ENCODE measurements at places on chromosomes 1 and 21.

DNA sequence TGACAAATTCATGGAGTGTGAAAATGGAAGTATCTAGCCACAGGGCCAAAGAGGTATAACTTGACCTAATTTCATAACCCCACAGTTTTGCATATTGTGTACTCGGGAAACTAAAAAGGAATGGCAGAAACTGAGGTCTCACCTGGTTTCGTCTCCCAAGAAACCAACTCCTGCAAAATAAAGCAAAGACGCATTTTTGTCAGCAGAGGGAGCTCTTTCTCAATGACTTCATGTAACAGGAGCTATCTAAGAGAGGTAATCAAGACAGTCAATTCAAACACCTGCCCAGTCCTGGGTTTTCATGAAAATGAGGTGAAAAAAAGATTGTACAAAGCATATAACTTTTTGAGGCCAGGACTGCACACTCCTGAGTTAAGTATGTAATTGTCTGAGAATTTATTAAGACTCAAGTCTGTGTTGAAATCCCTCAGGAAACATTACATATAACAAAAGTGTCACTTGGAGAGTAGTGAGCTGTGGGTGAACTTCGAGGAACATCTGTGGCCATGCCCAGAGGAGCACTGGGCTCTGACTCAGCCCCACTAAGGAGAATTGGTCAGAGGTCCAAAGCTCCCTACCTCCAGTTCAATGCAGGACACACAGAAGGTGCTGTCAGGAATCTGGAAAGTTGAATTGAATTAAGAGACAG, 17.6 kb downstream of the FCRL4 start:
- no peak for DNase-seq

GRCh38 chr1:223742856-223743517, 30.6 kb downstream of the CAPN2 start:
- DNase-seq: no peak

DNA sequence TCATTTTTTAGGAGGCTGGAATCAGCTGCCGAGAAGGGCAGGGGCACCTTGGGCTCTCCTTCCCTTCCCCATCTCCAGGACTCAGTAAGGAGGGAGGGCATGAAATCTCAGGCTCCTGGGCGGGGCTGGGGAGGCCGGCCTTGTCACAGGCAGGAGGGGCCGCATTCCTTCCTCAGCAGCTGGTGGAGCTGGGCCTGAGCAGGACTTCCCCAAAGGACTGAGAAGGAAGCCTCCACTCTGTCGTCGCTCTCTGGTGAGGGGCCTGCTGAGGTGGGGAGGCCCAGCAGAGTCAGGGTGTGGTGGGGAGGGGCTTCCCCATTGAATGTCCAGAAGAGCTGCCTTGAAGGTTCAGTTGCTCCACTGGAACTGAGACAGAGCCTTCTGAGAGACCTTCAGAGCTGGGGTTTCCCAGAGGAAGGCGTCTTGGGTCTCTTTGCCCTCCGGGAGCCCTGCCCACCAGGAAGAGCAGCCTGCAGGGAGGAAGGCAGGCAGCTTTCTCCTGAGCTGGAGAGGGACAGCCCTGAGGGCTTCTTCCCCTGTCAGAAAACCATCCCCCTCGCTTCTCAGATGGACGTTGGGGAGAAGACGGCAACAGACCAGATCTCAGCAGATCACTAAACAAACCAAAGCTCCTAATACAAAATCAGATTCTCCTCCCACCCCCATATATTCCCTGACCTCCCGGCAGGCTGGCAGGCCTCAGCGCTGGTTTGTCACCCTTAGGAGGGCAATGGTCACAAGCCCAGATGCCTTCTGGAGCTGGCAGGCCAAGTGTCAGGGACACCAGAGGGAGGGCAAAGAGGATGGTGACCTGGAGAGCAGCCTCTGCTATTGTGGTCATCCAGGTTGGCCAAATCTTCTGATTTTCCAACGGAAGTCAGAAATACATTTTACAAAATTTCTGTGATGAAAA, 10.7 kb downstream of the KCNA10 start:
- DNase-seq: no peak

- no peak for DNase-seq
Measured at GRCh38 chr1:84267476-84267875, 34.0 kb upstream of the SAMD13 start.

- no peak for DNase-seq
Measured at GRCh38 chr21:34996304-34997101, 52.6 kb downstream of the RUNX1 start.

- no peak for DNase-seq
Measured at GRCh38 chr1:243291292-243291691, 35.5 kb downstream of the SDCCAG8 start.

DNA sequence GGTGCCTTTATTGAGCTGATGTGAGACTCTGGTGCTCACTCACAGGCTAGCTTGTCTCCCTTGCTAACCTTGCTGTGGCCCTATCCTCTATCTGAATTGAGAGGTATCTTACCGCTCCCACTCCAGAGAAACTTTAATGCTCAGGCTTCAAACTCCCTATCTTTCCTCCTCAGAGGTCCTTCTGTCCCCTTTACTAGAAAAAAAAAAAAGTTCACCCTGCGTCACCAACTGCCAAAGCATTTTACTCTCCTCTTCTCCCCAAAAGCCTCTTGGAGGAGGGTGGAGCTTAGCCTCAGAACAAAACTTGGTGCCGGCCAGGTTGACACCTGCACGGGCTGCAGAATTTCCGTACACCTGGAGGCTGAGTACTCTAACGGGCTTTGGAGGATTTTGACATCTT, 55.1 kb downstream of the ATP2B4 start:
- no peak for DNase-seq

DNA sequence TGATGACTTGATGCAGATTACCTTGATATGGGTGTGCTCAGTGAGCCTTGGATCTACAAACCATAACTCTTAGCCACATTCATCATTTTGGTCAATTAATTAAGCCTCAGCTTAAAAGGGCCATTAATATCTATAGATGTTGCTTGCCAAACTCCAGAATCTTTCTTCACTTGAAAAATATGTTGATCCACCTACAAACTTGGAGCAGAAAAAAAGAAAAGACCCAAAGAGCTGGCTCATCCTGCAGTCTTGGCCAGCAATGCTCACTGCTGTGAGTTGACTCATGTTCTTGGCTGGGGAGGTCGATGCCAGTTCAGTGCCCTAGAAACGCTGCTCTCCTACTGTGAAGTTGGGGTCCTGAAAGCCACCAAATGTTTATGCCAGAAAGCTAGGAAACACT, 75.4 kb downstream of the DPT start:
- DNase-seq: no peak

DNA sequence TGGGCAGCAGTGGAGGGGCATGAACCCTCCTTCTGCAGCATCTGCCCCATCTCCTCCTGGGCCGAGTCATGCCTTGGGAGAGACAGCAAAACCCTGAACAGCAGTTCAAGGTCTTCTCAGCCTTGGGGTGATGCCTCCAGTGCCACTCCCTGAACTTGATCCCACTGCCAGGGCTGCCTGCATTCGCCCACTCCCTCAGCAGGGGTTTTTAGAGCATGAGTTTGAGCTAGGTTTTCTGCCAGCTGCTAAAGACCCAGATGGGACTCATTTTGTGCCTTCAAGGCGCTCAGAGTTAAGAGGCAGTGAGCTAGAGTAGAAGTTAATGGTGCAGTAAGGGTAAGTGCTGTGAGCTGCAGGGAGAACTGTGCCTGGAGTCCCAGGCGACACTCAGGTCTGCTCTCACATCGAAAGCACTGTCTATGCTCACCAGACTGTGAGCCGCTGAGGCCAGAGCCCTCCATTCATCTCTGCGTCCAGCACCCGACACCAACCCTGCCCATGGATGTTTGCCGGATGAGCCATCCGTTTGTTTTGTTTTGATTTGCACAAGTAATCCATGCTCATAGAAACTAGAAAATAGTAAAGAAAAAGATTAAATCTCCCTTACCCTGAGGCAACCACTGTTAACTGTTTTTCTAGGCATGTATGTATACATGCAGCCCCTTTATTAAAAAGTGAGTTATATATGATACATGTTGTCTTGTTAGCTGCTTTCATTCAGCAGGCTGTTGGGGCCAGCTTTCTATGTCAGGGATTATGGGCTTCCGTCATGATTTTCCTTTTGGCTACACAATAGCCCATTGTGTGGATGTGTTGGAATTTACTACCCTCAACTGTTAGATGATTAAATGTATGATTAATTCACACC, 67.8 kb downstream of the VPS26C start:
- DNase-seq: no peak

- no peak for DNase-seq
Measured at GRCh38 chr1:27102707-27103468, 52.0 kb downstream of the SLC9A1 start.

DNA sequence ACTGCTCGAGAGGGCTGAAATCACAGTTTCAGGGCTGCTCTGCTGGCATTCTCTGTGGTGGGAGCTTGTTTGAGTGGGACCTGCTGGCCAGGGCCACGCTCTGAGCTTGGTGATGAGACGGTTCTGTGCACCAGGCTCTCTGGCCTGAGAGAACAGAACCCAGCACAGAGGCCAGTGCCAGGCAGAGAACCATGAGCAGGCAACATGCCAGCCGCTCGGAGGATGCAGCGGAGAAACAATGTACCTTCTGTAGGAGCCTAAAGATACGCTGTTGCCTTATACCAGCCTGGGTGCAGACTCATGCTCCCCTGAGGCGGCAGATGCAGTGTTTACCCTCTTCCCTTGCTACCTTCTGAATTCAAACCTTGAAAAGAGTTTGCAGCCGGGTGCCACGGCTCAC, 10.0 kb downstream of the C2CD2 start:
- DNase-seq: no peak

GRCh38 chr1:182952677-182953444, at the start of gene SHCBP1L:
Gene SHCBP1L (minus strand): TSS chr1:182953166. CDS start chr1:182953133, 33 bp downstream.
- no peak for DNase-seq

DNA sequence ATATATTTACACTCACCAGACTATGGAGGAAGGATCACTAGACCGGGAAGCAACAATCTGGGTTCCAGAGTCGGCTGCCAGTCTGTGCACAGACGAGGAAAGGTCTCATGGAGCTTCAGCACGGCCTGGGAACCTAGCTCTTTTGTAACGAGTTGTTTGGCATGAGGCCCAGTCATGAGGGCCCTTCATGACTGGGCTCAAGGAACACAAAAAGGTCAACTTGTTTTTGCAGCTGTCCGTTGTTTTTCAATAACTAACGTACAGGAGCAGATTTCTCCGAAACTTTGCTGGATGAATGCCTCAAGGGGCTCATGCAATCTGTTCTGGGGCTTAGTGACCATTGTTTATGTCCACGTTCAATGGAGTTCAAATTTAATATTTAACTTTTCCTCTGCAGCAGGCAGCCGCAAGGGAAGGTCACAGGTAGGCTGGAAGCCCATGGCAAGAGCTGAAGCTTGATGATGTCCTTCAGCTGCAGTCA, 5.9 kb upstream of the STUM start:
- DNase-seq: no peak

DNA sequence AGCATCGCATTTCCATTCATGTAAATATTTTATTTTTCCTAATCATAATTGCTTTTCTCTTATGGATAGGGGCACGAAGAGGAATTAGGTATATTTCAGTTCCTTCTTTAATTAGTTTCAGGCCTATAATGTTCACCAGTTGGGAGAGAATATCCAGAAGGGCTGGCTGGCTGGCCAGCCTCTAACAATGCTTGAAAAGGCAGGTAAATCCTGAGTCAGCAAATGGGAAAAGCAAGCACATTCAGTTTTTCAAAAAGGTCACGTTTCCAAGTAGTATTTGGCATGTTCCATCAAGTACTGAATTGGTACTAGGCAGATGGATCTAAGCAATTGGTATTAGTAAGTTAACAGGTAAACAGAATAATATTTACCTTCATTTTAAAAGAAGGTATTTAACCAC, 8.0 kb downstream of the RAB29 start:
- DNase-seq: no peak

GRCh38 chr1:60444680-60445079, 371.1 kb upstream of the C1orf87 start:
- no peak for DNase-seq

- DNase-seq: no peak
Measured at GRCh38 chr21:21200939-21201615, 202.9 kb downstream of the NCAM2 start.

DNA sequence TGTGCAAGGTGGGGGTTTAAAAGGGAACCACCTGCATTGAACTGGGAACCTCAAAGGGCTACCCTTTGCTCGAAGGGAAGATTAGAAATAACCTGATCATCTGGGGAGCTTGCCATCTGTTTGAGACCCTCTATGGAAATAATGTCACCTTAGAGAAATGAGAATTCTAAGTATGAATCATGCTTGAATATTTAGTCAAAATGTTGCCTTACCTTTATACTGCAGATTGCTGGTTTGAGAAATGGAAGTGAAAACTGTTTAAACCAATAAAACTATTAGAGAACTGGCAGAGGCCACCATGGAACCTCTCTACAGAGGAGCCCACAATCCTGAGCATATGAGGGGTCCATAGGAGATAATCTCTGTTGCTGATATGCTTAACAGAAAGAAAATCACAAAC, 131.2 kb upstream of the FAM78B start:
- DNase-seq: no peak

DNA sequence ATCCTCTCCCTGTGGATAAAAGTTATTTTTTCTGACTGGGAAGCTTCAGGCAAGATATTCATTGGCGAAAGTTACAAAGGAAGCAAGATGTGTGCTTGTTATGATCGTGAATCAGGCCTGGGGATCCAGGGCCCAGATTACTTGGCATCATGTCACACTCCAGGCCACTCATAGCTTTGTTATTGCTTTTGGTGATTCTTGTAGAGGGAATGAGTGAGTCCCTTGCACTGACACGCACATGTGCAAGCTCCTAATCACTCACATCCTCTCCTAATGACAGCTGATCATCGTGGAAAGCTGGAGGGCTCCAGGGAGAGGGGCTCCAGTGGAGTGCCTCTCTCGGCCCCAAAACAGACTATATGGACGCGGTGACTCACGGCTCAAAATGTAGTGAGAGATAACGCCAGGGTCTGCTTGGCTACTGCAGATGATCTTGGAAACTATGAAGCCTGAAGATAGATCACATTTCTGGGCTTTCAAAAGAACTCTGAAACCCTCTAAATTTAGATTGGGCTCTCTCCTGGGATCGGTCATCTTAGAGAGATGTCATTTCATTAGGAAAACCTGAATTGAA, 481.1 kb upstream of the USP24 start:
- DNase-seq: no peak

DNA sequence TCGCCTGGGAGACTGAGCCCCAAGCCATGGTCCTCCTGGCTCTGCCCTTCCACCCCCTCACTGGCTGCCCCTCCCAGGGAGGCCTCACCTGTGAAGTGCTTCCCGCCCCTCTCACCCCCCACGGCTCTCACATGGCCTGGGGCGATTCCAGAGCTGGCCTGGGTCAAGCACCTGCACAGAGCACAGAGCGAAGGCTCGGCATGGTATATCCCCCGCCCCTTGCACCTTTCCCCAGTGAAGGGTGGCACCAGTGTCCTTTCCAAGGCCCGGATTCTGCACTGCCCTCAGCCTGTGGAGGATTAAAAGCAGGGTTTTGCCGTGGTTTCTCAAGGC, 1.1 kb upstream of the AJAP1 start:
- DNase-seq: no peak

- no peak for DNase-seq
Measured at GRCh38 chr1:171486048-171486519, 754 bp downstream of the PRRC2C start.

DNA sequence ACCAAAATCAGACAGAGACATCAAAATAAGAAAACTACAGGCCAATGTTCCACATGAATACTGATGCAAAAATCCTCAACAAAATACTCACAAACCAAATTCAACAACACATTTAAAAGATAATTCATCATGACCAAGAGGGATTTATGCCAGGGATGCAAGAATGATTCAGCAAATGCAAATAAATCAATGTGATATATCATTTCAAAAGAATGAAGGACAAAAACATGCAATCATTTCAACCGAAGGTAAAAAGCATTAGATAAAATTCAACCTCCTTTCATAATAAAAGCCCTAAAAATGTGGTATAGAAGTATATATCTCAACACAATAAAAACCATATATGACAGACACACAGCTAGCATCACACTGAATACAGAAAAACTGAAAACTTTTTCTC, 81.5 kb upstream of the LYPLAL1 start:
- no peak for DNase-seq
